ENCODE measurements at places on chromosomes 2 and 18.

- no peak for DNase-seq
Measured at GRCh38 chr2:191479680-191480023, 198.3 kb upstream of the NABP1 start.

DNA sequence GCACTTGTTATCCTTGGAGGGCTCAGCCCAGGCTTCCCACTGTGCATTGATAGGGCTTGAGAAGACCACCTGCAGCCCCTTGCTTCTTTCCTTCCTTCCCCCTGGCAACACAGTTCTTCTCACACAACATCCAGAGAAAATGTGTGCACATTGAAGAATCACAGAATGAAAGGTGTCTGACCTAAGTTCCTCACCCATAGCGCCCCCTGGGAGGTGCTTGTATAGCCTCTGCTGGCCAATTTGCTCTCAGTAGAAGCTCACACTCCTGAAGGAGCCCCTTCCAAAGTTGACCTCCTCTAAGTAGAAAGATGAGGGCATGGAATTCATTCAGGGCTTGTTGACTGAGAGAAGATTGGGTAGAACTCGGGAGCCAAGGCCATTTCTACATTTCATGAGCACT, 758.4 kb upstream of the KLHL29 start:
- DNase-seq = no peak

DNA sequence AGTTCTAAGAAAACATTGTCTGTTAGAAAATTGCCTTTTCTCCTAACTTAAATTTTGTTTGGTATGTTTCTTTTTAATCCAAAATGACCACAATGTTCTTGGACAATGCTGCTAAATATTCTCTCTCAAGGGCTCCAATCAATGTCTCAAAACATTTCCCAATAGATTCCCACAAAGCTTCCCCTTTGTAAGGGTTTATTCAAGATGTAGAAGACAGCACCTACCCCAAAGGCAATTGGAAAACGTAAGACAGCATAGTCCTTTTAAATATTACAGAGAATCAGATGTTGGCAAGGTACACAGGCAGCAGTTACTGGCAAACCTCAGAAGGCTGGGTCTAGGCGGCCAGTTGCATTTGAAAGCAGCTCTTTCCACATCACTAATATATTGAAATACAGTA, 18.3 kb upstream of the RIF1 start:
- DNase-seq = no peak

DNA sequence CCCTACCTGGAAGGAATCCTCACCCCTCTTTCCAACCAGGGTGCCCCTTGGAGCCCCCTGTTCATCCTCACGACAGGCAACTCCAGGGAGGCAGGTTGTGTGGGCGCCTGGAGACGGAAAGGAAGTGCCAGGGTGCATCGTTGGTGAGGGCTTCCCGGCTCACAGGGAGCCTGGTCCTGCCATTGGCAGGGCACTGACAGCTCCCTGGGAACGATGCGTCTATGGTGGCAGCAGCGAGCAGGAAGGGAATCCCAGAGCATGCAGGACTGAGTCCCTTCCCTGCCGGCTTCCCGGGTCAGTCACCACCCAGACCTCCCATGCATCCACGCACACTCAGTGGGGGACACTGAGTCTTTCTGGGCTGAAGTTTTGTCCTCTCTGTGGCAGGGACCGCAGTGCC, 117.6 kb downstream of the INHBB start:
- DNase-seq = no peak

DNA sequence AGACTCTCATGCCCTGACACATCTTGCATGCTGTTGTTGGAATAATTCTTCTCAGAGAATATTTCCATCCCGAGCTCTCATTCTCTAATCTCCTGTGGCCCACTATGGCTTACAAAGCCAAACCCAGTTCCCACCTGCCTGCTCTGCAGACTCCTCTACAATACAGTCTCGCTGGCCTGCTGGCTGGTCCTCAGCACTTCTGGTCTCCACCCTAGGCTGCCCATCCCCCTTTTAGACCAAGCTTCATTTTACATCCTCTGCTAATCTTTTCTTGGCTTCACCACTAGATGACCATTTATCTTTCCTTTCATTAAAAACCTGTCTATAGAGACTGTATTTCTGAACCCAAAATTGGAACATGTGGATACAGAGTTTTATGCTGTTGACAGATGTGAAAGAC, 42.5 kb upstream of the YPEL5 start:
- DNase-seq = no peak

- no peak for DNase-seq
Measured at GRCh38 chr18:63590373-63590772, 3.2 kb downstream of the SERPINB13 start.

DNA sequence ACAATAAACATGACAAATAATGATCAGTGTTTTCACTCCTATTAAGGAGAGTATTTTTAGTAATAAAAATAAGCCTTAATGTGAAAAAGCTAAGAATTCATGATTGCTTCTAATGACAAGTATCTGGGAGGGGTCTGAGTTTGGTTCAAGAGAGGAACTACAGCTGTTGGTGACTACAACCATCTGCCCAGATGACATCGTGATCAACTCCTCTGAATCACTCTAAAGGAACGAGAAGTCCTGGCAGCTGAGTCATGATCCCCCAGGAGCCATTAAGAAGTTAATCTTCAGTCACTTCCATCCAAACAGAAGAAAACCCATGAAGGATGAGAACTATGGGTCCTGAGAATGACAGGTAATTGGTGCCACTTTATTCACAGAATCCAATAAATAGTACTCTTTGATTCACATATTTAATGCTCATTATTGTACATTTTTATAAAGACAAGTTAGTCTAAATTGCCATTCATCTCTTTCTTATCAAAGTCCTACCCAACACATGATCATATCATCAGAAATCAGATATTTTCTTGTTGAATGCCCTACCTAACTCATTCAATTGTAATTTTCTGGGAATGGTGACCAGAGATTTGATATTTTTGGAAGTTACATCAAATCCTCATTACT, 6.8 kb downstream of the TFPI start:
- no peak for DNase-seq

DNA sequence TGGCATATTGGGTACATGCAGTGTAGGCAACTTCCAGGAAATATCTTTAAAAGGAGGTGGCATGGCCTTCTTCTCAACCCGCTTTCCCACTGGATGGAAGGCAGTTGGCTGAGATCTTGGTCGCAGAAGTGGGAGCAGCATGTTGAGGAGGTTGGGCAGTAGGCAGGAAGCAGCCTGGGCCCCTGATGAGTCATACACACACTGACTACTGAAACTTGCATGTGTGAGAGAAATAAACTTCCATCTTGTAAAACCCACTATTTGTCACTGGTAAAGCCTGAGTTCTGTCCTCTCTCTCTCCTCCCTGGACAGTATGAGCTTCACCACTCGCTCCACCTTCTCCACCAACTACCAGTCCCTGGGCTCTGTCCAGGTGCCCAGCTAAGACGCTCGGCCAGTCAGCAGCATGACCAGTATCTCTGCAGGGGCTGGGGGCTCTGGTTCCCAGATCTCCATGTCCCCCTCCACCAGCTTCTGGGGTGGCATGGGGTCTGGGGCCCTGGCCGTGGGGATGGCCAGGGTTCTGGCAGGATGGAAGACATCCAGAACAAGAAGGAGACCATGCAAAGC, 233.8 kb upstream of the SPRED2 start:
- DNase-seq = no peak
